Fibroblast of mammary gland (primary cell): ENCODE measurements at places on chromosomes 13 and 19.

- no peak for DNase-seq
These were observed 573.7 kb downstream of the IRS2 start for GRCh38 chr13:109212650-109213049.

DNA sequence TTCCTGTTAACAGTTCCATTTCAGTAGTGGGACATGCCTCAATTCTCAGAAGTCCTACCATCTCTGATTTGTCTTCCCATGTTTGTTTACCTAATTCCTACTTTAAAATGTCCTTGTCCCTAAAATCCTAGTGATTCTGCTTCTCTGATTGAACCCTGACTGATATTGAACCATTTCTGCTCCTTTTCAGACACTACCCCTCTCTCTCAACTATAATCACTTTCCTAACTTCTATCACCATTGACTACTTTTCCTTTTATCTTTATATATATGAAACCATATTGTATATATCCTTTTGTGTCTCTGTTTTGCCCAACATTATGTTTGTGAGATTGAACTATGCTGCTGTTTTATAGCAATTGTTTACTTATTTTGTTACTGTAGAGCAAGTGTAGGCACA, 15.6 kb upstream of the ZNF227 start:
- DNase-seq, result no peak

- DNase-seq, result no peak
These were observed at the start of gene PHLDB3 for GRCh38 chr19:43504426-43505185. Gene PHLDB3, minus strand, starts transcription at chr19:43504746. Its CDS starts 628 bp downstream, at chr19:43504118.

DNA sequence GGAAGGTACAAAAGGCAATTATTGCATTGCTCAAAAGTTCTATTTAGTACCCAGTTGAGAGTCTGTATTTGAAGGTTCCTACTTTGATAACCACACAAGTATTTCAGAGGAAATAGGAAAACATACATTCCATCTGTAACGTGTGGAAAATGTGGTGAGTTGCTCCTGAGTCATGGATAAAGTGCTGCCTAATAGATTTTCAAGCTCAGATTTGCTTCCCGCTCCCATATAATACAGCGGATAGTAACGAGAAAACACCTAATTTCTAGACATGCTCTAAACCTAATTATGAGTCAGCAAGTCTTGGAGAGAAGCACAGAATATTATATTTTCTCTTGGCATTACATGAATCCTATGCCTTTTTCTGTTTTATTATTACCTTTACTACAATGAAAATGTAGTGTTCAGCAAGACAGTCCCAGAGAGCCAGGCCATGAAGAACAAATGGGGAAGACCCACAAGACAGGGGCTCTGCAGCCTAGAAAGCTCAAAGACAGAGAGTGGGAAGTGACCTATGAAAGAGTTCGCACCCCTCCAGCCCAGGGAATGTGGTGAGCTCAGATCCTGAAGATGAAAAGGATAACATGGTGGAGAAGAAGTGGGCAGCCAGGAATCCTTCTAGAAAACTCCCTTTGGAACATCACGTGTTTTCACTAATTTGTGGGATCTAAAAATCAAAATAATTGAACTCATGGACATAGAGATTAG, 116.1 kb downstream of the STARD13 start:
- DNase-seq, result peak; percentile 90

DNA sequence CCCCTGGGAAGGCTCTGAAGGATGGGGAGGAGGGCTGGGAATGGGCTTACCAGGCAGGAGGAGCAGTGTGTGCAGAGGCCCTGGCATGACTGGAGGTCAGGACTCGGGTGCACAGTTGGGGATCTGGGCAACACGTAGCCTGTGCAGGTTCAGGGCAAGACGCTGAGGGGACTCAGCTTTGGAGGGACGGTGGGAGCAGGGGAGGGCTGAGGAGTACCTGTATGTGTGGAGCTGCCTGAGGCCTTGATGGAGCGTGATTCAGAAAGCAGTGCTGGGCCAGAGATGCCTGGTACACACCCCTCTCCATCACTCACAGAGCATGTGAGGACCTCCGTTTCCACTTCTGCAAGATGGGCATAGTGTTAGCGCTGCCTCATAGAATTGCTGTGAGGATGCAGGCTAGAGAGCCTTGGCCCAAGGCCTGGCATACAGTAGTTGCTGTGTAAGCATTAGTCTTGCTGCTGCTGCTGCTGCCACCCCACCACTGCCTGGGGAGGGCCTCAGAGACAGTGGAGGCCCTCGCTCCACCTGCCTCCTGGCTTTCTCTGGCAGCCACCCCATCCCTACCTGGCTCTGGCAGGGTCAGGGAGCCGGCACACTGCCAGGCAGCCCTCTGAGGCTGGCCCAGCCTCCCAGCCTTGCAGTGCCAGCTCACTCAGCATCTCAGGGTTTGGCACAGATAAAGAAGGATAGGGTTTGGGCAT, 2.4 kb downstream of the PAK4 start:
- no peak for DNase-seq

GRCh38 chr19:43664018-43664417, 6.0 kb downstream of the PLAUR start:
- DNase-seq, result no peak

DNA sequence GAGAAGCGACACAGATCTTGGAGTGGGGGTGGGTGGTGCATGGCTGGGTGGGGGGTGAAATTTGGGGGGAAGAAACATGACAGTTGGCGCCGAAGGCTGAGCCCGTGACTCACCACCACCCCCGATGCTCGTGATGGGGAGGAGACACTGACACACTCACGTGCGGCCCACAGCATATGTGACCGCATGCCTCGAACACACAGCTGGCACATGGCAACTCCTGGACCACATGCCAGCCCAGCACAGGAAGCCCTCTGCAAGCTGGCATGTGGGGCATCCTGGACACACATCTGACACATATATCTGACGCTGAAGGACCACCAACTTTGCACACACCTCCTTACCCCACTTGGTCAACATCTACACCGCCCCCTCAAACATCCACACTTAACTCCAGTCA, 1.2 kb upstream of the GRIK5 start:
- DNase-seq, result no peak
